ENCODE measurements at places on chromosomes 5 and 9. TPM values are rescaled to one million over a fixed set of nuclear protein-coding genes. Genes with fewer than 3 reads are reported as not detected.

GRCh38 chr9:105502276-105502675, 54.4 kb downstream of the FSD1L start:
- peaks cover 12% of the 10 kb centered on the region for H3K36me3 ChIP-seq
- H3K27ac ChIP-seq: no peak overlapping the region
- no peaks in the 10 kb centered on the region for H3K27me3 ChIP-seq
- no peak overlapping the region for H3K4me3 ChIP-seq

DNA sequence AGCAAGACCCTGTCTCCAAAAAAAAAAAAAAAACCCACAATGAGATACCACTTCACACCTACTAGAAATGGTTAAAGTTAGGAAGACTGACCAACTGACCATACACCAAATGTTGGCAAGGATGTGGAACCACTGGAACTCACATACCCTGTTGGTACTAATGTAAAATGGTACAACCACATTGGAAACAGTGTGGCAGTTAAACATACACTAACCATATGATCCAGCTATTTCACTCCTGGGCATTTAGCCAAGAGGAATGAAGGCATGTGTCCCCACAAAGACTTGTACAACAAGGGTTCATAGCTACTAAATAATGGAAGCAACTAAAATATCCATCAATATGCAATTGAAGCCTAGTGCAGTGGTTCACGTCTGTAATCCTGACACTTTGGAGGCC, 21.3 kb downstream of the NAIF1 start:
- no peak overlapping the region for H3K4me3 ChIP-seq
- no peaks in the 10 kb centered on the region for H3K27me3 ChIP-seq
- no peak for DNase-seq
- H3K36me3 ChIP-seq: no peaks in the 10 kb centered on the region
- H3K27ac ChIP-seq: no peak overlapping the region

KCNV2 gene
- total RNA-seq: not detected

GRCh38 chr5:76553251-76553650, 70.0 kb downstream of the F2RL2 start:
- H3K27me3 ChIP-seq: no peaks in the 10 kb centered on the region
- DNase-seq: no peak
- no peak overlapping the region for H3K4me3 ChIP-seq
- no peaks in the 10 kb centered on the region for H3K4me1 ChIP-seq
- H3K27ac ChIP-seq: no peak overlapping the region
- H3K36me3 ChIP-seq: no peaks in the 10 kb centered on the region

- H3K27me3 ChIP-seq: no peaks in the 10 kb centered on the region
- H3K36me3 ChIP-seq: no peaks in the 10 kb centered on the region
- DNase-seq: no peak
These were observed 452.7 kb upstream of the CDH9 start for GRCh38 chr5:27491047-27491446.

DNA sequence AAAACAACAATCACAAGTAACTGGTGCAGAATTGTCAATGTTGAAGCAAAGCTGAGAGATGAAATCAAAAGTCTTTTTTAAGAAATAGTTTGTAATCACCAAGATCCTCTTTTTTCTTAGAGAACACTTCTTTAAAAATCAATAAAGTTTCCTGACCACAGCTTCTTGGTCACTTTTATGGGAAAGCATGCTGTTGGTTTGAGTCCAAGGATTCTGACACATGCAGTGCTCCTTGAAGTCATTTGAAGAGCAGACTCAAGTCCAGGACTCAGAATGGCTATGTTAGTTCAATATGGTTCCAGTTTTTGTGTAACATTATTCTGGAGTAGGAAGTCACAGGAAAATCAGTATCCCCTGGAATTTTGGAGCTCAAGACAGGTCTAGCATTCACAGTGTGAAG, 480.6 kb downstream of the NR2F1-AS1 start:
- DNase-seq: no peak
- H3K27me3 ChIP-seq: peaks cover 4% of the 10 kb centered on the region
- H3K4me1 ChIP-seq: no peaks in the 10 kb centered on the region
